Kidney tubule cell (primary cell): ENCODE measurements at places on chromosomes 7 and 10.

GRCh38 chr10:29501692-29502091, 133.1 kb downstream of the SVIL start:
- DNase-seq, result peak; percentile 78

DNA sequence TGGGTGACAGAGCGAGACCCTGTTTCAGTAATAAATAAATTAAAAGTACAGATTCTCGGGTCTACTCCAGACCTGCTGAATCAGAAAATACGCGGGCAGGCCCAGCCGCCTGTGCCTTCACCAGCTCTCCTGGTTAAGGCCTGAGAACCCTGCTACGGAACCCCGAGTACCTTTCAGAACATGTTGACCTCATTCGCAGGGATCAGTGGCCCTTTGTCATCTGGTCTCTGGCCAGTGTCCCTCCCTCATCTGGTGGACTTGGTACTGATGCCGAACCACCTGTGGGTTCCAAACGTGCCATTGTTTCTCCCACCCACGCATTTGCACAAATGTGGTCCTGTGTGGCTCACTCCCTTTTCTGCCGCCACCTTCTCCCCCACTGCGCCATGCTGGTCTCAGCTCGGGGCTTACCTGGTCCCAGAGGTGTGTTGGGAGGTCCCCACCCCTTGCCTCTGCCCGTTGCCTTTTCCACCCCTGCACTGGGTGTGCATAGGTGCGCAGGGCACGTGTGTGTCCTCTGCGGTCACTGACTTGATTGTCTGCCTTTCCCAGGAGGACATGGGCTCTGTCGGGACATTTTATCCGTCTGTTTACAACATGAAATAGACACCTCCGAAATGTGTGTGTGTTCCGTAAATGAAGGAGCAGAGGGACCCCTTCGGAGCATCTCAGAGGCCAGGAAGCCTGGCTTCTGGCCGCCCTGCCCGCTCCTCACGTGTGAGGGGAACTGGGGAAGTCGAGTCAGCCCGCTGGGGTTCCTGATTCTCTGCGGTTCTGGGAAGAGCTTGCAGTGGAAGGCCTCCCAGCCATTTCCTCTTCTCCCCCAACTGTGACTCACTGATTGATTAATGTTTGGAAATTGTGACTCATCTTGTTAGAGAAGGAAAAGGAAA, 135.2 kb downstream of the CUX1 start:
- DNase-seq, result peak; percentile 74

- DNase-seq, result no peak
Measured at GRCh38 chr7:53191836-53192443, 156.5 kb downstream of the POM121L12 start.

DNA sequence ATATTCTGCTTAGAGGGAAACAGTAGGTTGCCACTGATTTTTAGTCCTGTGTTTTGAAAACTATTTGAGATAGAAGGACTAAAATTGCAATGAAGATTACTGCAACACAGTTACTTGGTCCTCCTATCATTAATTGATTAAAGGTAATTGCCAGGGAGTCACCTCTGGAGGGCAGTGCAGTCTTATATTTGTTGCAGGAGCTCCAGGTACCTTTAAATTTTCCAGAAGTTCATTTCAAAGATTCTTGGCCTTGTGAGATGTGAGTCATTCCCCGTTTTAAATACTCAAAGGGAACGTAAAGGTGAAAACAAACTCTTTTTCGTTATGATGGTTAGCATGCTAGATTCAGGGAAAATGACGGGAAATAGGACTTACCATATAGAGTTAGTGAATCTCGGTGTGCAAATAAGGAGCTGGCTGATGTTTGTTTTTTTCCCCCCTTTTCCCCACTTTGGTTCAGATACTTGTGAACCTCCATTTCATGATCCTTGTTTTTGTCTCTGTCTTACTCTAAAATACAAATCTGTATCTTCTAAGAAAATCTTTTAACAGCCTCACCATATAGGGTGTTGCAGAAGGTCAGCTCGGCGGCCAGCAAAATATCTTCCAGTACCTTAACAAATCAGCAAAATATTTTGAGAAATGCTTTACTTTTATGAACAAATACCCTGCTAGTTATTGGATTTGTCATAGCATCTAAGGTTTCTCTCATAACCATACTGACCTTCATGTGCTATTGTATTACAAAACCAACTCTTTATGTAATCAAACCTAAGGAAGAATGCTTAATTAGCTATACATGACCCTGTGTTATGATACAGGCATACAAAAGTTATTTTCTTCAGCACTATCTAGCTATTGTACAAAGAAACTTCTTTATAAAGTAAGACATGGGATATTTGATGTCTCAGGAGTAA, 143.0 kb upstream of the HDAC9 start:
- peak; percentile 78 for DNase-seq

DNA sequence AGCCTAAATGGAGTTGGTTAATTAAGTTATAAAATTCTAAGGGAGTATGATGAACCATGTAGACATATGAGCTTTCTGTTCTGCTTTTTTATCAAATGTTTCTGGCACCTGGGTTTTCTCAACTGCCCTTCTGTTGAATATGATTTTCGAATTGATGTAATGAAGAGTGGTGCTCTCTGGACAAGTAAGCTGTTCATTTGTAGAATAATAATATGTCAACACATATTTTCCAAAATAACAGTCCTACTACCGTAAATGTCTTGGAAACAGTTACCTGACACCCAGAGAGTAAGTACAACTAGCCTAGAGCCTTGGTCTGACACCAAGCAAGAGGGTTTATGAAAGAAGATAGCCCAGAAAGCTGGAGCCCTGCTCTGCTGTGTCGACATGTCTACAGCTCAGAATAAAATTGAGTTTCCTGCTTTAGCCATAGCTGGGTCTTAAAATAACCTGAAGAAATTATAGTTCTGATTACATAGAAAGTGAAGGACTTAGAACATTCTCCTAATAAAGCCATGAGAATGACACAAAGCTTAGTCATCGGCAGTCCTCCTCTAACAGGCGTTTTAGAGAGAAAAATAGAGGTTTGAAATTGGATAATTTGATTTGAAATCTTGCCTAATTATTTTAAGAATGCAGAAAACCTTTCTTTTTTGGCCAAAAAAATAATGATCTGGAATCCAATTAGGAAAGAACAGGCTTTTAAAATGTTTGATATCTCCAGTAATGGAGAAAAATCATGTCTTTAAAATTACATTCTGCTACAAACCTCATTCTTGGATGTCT, 25.1 kb downstream of the HDAC9 start:
- DNase-seq, result peak; percentile 47

GRCh38 chr10:75395932-75396630, 5.5 kb downstream of the ZNF503 start:
- DNase-seq, result peak; percentile 37

- DNase-seq, result no peak
Measured at GRCh38 chr10:7475046-7475911, 64.4 kb upstream of the SFMBT2 start.

GRCh38 chr7:153193144-153193595, 433.6 kb downstream of the ACTR3B start:
- peak; percentile 34 for DNase-seq

DNA sequence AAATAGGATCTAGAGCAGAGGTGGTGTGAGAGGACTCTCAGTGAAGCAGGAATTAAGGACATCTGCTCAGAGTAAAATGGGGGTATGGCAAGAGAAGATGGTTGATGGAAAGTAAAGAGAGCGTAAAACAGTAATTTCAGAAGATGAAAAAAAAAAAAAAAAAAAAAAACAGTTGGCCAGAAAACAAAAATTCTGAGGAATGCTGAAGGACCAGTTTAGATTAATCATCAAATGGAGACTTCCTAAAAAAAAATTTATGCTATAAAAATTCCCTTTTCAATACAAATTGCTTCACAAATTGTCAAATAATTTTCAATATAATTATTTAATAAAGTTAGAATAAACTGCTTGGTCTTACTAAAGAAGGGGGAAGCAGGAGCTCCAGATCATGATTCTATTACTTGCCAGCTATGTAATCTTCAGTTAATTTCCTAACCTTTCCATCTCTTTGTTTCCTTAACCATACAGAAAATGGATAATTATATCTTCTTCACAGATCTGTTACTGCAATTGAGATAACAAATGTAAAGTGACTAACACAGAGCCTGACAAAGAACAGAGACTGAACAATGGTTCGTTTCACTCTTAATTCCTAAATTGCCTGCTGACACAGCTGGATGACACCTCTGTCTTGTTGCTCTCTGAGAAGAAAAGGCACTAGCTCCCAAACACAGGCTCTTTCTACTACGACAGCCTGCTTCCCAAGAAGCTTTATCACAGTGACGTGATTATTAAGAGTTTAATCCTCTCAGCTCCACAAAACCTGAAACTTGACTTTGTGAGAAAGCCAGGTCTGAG, 64.9 kb upstream of the GPR22 start:
- DNase-seq, result no peak

- DNase-seq, result no peak
Measured at GRCh38 chr7:35993113-35993512, 159.9 kb upstream of the EEPD1 start.

- peak; percentile 84 for DNase-seq
Measured at GRCh38 chr7:74289018-74289658, at the start of gene CLIP2. TSS of gene CLIP2 (plus strand) at chr7:74289407. CDS start at chr7:74317547, 28,140 bp downstream.

- no peak for DNase-seq
Measured at GRCh38 chr7:125033506-125033905, 103.9 kb upstream of the POT1 start.

- no peak for DNase-seq
Measured at GRCh38 chr10:95650232-95650631, 6.3 kb downstream of the ALDH18A1 start.

DNA sequence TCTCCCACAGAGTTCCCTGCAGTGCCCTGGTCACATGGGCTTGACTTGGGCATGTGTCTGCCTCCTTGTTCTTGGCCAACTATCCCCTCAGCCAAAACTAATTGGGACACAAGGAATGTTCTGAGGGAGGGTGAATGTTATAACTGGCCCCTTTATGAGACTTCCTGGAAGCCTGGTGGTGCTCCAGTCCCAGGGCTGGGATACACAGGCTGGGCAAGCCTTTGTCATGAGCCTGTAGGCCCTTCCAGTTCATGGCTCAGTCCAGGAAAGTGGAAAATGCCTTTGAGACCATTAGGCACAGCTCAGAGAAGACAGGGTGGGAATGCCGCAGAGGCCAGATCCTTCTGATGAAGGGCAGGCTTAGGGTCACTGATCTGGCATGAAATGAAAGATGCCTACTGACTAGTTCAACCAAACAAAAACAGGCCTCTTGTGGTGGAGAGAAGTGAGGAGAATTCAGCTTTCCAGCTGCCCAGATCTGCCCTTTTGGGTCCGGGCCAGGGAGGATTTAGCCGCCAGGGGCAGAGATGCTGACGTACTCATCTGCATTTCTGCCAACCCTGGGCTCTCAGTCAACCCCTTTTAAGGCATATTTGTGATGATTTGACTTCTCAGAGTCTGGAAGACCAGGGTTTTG, 961.5 kb downstream of the KCNMA1 start:
- peak; percentile 33 for DNase-seq

GRCh38 chr7:140501966-140502365, 22.7 kb upstream of the MKRN1 start:
- DNase-seq, result no peak

DNA sequence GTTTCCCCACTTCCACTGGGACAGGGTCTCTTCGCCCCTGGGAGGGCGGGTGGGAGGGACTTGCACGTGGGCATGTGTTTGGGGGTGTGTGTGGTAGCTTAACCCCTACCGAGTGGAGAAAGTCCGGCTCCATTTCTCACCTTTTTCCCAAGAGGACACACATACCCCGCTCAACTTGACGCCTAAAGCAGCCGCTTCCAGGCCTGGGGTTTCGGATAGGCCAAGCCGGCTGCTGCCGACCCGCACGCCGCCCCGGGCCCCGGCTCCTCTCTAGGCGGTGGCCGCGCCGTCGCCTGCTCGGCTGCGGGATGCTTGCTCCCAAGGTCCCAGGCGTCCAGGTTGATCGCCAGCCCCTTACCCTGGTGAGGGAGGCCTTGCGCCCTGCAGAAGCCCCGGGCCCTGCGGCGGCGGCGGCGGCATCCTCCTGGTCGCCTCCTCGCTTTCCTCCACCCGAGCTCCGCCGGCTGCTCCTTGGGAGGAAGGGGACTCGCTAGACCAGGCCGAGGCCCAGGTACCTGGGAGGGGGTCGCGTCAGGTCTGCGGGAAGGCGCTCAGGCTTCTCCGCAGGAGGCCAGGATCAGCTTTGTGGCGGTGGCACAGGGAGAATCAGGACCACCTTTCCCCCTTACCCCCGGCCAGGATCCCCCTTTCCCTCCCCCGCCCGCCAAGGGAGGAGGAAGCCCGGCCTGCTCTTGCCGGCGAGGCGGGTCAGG, 3.2 kb upstream of the GATA3 start:
- DNase-seq, result no peak

DNA sequence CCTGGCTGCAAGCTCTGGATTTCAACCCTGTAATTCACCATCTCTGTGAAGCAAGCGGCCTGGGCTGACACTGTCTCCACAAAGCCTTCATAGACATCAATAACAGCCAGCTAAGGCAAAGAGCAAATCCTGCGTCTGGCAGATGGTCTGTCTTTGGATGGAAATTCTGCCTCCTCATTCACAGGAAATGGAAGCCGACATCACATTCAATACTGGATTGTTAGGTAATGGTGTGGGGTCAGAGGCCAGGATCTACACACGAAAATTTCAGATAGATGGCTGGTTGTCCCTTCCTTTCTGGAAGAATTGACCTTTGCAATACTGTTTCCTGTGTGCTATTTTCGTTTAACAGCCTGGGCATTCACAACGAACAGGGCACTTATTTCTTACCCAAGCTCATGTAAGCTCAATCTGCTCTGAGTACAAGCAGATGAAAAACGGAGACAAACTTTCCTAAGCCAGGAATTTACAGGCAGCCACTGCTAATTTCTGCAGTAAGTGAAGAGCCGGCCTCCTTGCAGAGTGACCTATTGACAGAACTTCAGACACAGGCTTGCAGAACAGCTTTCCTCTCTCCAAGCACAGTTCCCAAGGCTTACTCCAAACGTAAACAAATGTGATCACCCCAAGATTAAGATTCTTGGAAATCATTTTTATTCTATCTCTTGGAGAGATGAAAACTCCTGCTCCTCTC, 3.1 kb upstream of the ADAM12 start:
- no peak for DNase-seq

GRCh38 chr7:92997719-92998118, 120.1 kb downstream of the SAMD9 start:
- DNase-seq, result no peak

GRCh38 chr7:74202841-74203556, 6.8 kb upstream of the LAT2 start:
- DNase-seq, result peak; percentile 62

DNA sequence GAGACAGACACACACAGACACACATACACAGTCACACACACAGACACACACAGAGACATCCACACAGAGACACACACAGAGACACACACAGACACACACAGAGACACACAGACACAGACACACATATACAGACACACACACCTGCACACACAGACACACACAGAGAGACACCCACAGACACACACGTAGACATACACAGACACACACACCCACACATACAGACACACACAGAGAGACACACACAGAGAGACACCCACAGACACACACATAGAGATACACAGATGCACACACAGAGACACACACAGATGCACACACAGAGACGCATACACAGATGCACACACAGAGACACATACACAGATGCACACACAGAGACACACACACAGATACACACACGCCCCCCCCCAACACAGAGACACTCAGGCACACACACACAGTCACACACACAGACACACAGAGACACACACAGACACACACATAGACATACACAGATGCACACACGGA, 58.5 kb downstream of the GATA3 start:
- no peak for DNase-seq
